ENCODE measurements at places on chromosomes 1 and 21. TPM values are rescaled to one million over a fixed set of nuclear protein-coding genes. Genes with fewer than 3 reads are reported as not detected.

DNA sequence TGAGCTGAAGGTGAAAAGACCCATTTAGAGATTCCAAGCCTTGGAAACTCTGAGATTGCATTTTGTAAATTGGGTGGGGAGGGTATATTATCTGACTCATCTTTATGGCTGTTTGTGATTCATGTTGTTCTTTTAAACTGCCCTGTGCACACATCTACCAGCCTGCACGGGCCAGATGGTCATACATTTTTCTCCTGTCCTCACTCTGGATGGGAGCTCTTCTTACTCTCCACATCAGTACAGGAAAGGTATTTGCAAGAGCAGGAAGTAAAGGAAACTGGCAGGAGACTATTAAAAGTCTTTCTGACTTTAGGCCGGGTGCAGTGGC is 14.3 kb upstream of the NMNAT2 start:
- H3K36me3 ChIP-seq: no peaks in the 10 kb centered on the region
- no peaks in the 10 kb centered on the region for H3K27me3 ChIP-seq
- no peak overlapping the region for H3K4me3 ChIP-seq
- peak overlapping the region; percentile 83 for H3K27ac ChIP-seq

- no peak overlapping the region for H3K27ac ChIP-seq
- no peaks in the 10 kb centered on the region for H3K36me3 ChIP-seq
- H3K4me1 ChIP-seq: peaks cover 35% of the 10 kb centered on the region
- no peak overlapping the region for H3K4me3 ChIP-seq
- H3K27me3 ChIP-seq: no peaks in the 10 kb centered on the region
Observed at GRCh38 chr1:226666692-226667091, 72.4 kb downstream of the ITPKB start.

- no peak overlapping the region for H3K4me3 ChIP-seq
- H3K4me1 ChIP-seq: peaks cover 28% of the 10 kb centered on the region
- H3K36me3 ChIP-seq: no peaks in the 10 kb centered on the region
- no peak overlapping the region for H3K27ac ChIP-seq
- H3K27me3 ChIP-seq: no peaks in the 10 kb centered on the region
Observed at GRCh38 chr1:100736746-100737145, 17.2 kb downstream of the VCAM1 start.

DNA sequence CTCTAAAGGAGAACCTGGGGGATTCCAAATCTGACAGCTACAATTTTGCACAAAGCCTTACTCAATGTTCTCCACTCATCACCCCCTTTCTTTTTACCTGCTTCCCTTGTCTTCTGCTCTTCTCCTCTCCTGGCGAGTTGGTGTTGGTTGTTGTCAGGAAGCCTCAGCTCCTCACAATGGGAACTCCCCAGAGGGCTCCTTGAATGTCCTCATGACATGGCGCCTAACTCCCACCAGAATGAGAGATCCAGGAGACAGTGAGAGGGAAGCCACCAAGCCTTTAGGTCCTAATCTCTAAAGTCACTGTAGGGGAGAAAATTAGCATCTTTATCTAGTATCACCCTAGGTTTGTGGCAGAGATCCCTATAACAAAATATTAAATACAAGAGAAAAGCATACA is 87.8 kb downstream of the SLC16A1 start:
- H3K4me1 ChIP-seq: peaks cover 45% of the 10 kb centered on the region
- DNase-seq: no peak
- H3K27ac ChIP-seq: no peak overlapping the region
- H3K27me3 ChIP-seq: no peaks in the 10 kb centered on the region
- no peak overlapping the region for H3K4me3 ChIP-seq

- peaks cover 23% of the 10 kb centered on the region for H3K27me3 ChIP-seq
- H3K4me1 ChIP-seq: peaks cover 21% of the 10 kb centered on the region
- DNase-seq: peak; percentile 16
- H3K4me3 ChIP-seq: no peak overlapping the region
- H3K27ac ChIP-seq: no peak overlapping the region
- no peaks in the 10 kb centered on the region for H3K36me3 ChIP-seq
Observed at GRCh38 chr1:229094476-229095311, 176.2 kb upstream of the RAB4A start.

DNA sequence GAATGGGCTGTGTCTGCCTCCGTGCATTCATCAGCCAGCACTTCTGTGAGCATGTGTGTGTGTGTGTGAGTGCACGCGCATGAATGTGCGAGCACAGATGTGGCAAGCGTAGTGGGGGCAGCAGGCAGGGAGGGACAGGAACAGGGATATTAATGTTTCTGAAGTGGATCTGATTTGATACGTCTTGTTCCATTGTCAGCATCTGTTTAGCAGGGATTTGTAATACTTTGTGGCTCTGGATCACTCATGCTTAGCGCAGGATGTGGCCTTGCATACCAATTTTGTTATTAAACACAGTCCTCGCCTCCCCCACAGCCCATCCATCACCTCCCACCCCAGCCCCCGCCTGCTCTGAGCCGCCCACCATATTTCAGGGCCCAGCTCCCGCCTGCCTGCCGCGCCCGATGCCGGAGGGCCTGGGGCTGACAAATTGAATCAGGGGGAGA is 52.4 kb downstream of the TMEM53 start:
- H3K4me1 ChIP-seq: no peaks in the 10 kb centered on the region
- H3K27ac ChIP-seq: no peak overlapping the region
- no peaks in the 10 kb centered on the region for H3K36me3 ChIP-seq

DNA sequence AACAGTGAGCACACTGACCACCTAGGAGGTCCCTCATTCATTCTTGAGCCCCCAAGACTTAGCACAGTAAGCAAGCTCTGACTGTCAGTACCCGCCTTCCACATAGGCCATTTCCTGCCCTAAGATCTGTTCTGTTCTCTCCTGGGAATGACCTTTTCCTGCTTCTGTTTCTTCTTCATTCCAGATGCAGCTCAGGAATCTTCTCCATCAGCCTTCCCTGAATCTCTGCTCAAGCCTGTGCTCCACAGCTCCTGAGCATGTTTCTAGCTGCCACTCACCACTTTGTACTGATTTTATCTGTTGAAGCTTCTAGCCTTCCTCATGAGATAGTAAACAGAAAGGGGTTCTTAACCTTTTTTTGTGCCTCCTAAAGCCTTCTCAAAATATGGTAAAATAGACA is 56.6 kb downstream of the ZNF281 start:
- DNase-seq: no peak
- no peaks in the 10 kb centered on the region for H3K27me3 ChIP-seq
- H3K4me1 ChIP-seq: 0 out of 2 replicates have a peak, but pooled peaks cover 4% of the 10 kb centered on the region
- no peak overlapping the region for H3K27ac ChIP-seq

DNA sequence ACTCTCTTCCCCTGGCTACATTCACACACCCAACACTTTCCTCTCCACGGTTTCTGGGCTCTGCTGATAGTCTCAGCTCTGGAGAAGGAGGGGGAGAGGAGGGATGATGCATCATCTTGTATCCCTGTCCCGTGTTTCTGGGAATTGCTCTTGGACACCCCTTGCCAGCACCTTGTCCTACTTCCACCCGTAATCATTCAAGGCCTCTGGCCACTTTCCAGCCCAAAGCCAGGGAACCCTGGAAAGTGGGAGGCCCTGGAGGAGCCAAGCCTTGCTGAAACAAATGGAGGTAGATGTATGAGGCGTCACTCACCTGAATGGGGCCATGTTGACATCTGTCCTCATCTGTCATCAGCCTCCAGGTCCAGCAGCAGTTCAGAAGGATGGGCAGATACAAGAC is 4.4 kb downstream of the PLEKHO1 start:
- no peak for DNase-seq
- H3K36me3 ChIP-seq: no peaks in the 10 kb centered on the region
- no peak overlapping the region for H3K27ac ChIP-seq
- H3K4me1 ChIP-seq: peaks cover 6% of the 10 kb centered on the region

GRCh38 chr1:183360473-183360872 is 57.7 kb downstream of the NMNAT2 start:
- H3K4me3 ChIP-seq: no peak overlapping the region
- no peaks in the 10 kb centered on the region for H3K36me3 ChIP-seq
- H3K27ac ChIP-seq: no peak overlapping the region
- no peaks in the 10 kb centered on the region for H3K4me1 ChIP-seq

- H3K27ac ChIP-seq: no peak overlapping the region
- H3K27me3 ChIP-seq: peaks cover 70% of the 10 kb centered on the region
- no peaks in the 10 kb centered on the region for H3K36me3 ChIP-seq
- no peak for DNase-seq
Observed at GRCh38 chr1:213399695-213400094, 348.7 kb downstream of the RPS6KC1 start.

- no peak overlapping the region for H3K4me3 ChIP-seq
- H3K4me1 ChIP-seq: peaks cover 6% of the 10 kb centered on the region
- H3K27ac ChIP-seq: no peak overlapping the region
- no peaks in the 10 kb centered on the region for H3K27me3 ChIP-seq
Observed at GRCh38 chr21:39029900-39030884, 153.1 kb downstream of the PSMG1 start.

DNA sequence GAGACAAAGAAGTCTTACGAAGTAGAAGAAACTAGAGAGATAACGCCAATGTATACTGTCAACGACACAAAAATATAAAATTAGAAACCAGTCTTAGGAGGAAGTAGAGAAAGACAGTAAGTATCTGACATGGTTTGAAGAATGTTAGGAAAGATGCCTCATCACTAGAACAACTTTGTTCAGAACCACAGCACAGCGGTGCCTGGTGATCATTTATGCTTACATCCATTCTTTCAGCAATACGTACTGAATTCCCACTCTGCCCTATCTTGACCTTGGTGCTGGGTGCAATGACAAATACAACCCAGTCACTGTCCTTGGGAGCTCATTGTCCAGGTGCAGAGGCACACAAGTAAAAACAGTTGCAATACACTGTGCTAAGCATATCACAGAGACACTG is 104.4 kb downstream of the TM2D1 start:
- no peak overlapping the region for H3K27ac ChIP-seq
- H3K36me3 ChIP-seq: no peaks in the 10 kb centered on the region
- H3K4me3 ChIP-seq: no peak overlapping the region
- DNase-seq: no peak
- H3K27me3 ChIP-seq: no peaks in the 10 kb centered on the region

The OR6K3 gene
- not detected for total RNA-seq

The TARDBP gene
- 102 TPM for total RNA-seq

The SLC1A7 gene
- total RNA-seq: 0.23 TPM

The CD84 gene
- not detected for total RNA-seq

The SAMD13 gene
- 1.1 TPM for total RNA-seq

The HOOK1 gene
- total RNA-seq: 5.0 TPM

The WNT2B gene
- 0.46 TPM for total RNA-seq
